Inflammatory macrophage (primary cell): ENCODE measurements at places on chromosomes 7 and 10.

GRCh38 chr7:86320889-86321288, 322.8 kb upstream of the GRM3 start:
- DNase-seq, result no peak

GRCh38 chr7:48089046-48090003, at the start of gene UPP1:
TSS of gene UPP1 (plus strand) at chr7:48089265. CDS start at chr7:48094784, 5,519 bp downstream.
- peak; percentile 98 for DNase-seq

- DNase-seq, result no peak
Measured at GRCh38 chr7:78345293-78345911, 546.8 kb downstream of the PHTF2 start.

- no peak for DNase-seq
Measured at GRCh38 chr10:99827936-99828335, 45.5 kb downstream of the ABCC2 start.
